ENCODE measurements at places on chromosomes 11 and 22. TPM values are rescaled to one million over a fixed set of nuclear protein-coding genes. Genes with fewer than 3 reads are reported as not detected.

GRCh38 chr22:20188567-20188877 is 37.7 kb upstream of the CCDC188 start:
- DNase-seq = no peak

- no peak for DNase-seq
Observed at GRCh38 chr11:23919455-23919854, 577.4 kb upstream of the LUZP2 start.

DNA sequence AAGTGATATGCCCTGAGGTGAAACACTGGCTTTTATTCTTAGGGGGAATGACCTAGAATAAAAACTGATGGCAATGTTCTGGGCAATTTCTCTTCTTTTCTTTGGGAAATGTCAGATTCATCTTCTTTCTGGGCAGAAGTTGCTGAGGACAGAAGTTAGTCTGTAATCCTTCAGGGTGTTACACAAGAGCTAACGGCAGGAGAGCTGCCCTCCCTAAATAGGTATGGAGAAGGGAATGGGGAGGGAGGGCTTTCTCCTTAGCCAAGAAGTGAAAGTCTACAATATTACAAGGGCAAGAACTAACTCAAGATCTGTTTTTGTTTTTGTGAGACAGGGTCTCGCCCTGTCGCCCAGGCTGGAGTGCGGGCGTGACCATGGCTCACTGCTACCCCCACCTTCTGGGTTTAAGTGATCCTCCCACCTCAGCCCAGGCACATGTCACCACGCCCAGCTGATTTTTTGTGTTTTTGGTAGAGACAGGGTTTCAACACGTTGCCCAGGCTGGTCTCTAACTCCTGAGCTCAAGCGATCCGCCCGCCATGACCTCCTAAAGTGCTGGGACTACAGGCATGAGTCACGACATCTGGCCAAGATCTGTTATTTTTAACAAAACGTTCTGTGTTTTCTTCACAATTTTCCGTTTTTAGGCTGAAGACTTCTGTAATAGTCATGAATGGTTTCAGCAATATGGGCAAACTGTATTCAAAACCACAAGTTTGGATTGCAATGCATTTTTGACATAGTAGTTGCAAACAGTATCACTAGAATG is 7.2 kb downstream of the PIWIL4 start:
- peak; percentile 64 for DNase-seq

DNA sequence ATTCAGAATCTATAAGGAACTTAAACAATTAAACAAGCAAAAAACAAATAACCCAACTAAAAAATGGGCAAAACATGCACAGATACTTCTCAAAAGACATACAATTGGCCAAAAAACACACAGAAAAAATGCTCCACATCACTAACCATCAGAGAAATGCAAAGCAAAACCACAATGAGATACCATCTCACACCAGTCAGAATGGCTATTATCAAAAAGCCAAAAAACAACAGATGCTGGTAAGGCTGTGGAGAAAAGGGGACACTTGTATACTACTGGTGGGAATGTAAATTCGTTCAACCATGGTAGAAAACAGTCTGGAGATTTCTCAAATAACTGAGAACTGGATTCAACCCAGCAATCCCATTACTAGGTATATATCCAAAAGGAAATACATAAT is 24.8 kb downstream of the ENTHD1 start:
- no peak for DNase-seq

- DNase-seq = no peak
Observed at GRCh38 chr11:24043842-24044241, 453.0 kb upstream of the LUZP2 start.

- no peak for DNase-seq
Observed at GRCh38 chr22:24002851-24003250, 2.4 kb downstream of the GSTT4 start.

- no peak for DNase-seq
Observed at GRCh38 chr11:65551572-65552387, 6.4 kb downstream of the LTBP3 start.

DNA sequence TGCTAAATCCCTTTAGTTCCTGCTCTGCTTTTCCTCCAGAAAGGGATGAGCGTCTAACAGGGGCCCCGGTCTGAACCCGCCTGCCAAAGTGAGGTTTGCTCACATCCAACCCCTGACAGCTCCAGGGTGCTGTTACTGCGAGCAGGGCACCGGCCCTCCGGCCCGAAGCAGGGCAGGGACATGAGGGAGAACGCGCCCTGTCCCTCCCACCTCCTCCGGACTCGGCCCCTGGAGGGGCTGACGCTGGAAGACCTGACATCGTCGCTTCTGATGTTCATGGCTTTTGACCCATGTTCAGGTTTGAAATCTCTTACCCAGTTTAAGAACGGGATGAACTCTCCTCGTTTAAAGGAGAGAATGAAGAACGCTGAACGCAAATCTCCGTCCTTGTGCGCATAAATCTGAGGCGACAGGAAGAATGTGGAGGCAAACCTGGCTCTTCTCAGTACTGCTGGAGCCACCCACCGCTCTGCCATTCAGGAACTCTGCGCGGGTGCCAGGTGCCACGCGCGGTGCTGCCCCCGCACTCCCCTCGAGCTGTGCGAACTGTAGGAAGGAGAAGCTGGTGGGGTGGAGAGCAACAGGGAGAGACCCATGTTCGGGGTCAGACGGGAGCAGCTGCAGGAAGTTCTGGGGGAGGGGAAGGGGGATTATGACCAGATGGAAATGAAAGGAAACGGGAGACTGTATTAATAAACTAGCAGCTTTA is 826 bp upstream of the EEF1G start:
- DNase-seq = peak; percentile 65

DNA sequence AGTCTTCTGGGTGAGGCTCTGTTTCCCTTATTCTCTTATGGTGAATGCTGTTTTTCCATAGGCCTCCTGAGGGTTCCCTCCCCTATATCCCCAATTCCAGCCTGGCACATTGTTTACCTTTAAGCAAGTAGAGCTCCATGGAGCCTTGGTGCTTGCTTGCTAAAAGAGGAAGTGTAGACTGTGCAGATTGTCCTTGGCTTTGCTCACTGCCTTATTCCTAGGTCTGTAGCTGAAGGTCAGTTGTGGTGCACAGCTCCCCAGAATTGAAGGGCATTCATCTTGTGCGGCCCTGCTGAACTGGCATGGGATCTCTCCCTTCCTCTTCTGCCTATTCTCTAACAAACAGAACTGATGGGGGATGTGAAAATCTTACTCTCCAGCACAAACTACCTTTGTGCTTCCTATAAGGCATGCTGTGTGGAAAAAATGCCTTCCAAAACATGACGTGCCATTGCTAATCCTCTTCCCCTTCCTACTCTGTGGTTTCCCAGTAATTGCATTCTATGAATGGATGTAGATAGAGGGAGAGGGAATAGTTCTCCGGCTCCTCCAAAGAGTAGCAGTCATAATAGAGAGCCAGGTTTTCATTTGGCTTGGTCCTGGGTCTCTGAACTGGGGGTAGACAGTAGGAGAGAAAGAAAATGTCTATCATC is 34.2 kb upstream of the PLET1 start:
- no peak for DNase-seq

GRCh38 chr22:20015187-20015625 is 1.4 kb downstream of the ARVCF start:
- DNase-seq = no peak

DNA sequence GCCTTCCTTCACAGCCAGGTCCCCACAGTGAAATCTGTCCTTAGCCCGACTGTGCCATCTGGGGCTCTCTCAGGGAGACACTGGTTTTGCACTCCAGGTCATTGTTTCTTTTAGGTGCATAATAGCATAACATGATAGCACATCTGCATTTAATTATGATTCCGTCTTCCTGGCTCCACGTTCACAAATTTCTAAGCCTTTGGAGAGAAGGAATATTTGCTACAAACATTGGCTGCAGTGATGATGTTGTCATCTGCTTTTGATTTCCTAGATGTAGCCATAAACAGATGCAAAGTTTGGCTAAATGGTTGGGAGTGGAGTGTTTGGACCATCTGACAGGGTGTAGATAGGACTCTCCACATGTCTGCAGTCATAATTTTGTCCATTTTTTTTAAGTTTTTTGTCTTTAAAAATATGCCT is 12.0 kb upstream of the CAT start:
- no peak for DNase-seq

- DNase-seq = no peak
Observed at GRCh38 chr11:101718402-101718801, 134.6 kb upstream of the TRPC6 start.

- DNase-seq = no peak
Observed at GRCh38 chr11:27934830-27935145, 173.2 kb downstream of the KIF18A start.

GRCh38 chr11:128238521-128239265 is 348.7 kb downstream of the ETS1 start:
- no peak for DNase-seq

DNA sequence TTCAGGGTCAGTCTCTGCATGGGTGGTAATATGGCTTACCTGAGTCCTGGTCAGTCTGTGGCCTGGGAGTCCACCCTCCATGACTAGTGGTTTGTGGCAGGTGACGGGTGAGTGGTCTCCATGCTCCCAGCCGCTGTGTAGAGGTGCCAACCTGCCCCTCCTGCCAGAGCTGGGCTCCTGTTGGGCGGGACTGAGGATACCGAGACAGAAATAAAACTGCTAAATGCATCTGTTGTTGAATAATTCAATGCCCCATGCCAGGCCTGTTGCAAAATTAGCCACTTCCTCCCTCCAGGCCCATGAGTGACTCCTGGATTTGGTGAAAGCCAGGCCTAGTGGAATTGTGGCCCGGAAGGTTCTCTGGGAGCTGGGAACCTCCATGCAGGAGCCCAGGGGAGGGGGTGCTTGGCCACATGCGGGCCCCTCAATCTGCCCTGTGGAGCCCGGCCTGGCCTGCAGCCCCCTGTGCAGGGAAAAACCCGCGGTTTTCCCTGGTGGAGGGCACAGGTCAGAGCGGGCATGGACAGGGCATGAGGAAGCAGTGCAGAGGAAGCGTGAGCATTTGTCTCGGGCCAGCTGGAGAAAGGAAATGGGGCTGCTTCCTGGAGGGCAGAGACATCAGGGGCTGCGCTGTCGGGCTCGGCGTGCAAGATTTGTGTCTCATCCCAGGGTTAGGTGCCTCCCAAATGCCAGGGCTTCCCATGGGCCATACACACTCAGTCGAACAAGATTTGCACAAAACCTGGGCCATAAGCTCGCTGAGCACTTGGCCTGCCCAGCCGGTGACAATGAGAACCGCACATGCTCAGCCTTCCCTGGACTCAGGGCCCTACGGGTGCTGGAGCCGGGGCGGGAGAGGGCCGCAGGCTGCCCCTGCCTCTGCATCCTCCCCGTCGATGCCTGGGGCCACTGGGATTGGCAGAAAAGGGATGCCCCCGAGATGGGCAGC is 66.9 kb downstream of the KCNQ1 start:
- DNase-seq = peak; percentile 55

GRCh38 chr11:47552056-47552565 is 821 bp downstream of the CELF1 start:
- no peak for DNase-seq

Gene NAALAD2
- total RNA-seq = 0.57 TPM

Gene MDK
- 9.1 TPM for total RNA-seq

Gene PRPF19
- 153 TPM for total RNA-seq

Gene ENTHD1
- not detected for total RNA-seq

Gene C1QTNF5
- total RNA-seq = 9.8 TPM

Gene VSIG10L2
- 8.7 TPM for total RNA-seq

Gene RPLP2
- total RNA-seq = 1,111 TPM

Gene MUC2
- total RNA-seq = 0.05 TPM

Gene SC5D
- 43.4 TPM for total RNA-seq

Gene SLC22A25
- total RNA-seq = not detected

Gene TUG1
- 64.6 TPM for total RNA-seq

Gene MRGPRE
- total RNA-seq = not detected

Gene SWAP70
- total RNA-seq = 64.9 TPM

Gene LRRC74B
- not detected for total RNA-seq

Gene ALDH3B2
- total RNA-seq = 176 TPM
